C1 segment of cervical spinal cord (tissue), 14 donors: ENCODE measurements at places on chromosomes 3 and 15.

GRCh38 chr3:22010997-22011396 lies 260.0 kb upstream of the ZNF385D start:
- DNase-seq = no peak

DNA sequence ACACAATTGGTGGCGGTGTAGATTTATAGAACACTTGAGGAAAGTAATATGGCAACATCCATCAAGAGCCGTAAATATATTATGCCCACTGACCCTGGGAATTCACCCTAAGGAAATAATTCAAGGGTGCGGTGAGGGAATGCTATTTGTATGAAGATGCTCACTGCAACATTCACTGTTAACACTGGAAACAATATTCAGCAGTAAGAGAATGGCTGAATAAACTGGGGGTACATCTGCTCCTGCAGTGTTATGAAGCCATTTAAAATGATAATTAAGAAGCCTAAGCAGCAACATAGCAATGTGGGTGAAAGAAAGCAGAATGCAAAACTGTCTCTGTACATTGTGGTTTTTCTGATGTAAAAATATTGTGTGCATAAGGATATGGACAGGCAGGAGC lies 87.6 kb downstream of the RAB11A start:
- DNase-seq = no peak

GRCh38 chr3:43872901-43873300 lies 182.2 kb downstream of the ABHD5 start:
- DNase-seq = no peak

DNA sequence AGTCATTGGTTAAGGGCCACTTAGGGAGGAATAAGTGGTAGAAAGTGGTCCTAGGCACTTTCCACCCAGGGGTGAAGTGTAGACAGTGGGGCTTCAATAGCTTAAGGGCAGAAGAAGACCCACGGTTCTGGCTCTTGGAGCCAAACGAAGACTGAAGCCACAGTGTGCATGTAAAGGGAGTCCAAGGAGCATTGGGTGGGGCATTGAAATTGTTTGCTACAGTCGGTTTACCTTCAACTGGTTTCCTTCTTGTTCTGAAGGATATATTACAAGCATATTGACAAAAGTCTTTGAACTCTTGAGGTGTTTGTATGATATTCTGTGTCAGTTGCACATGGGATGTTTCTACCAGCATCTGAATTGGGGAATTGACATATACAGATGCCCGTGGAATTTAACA lies 166.5 kb upstream of the CTDSPL start:
- DNase-seq = no peak

GRCh38 chr15:28900041-28900891 lies 14.5 kb downstream of the APBA2 start:
- DNase-seq = no peak

- DNase-seq = no peak
These were observed 314.1 kb upstream of the TRIM42 start for GRCh38 chr3:140363801-140364200.

DNA sequence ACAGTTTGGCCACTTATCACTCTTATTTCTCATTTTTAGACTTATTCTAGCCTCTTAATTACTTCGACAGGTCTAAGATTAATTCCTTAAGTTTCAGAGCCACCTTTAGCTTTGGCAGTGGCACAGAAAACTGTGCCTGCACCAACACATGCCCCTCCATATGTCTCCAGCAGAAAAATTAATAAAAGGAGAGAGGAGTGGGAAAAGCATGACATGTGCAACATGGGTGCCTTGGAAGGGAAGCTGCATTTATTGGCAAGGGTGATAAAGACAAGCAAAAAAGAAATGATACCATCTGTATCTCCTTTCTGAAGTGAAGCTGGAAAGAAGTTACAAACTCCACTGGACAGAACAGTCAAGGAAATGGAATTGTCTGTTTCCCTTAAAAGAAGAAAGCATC lies 121.7 kb upstream of the CFAP20DC start:
- DNase-seq = no peak

DNA sequence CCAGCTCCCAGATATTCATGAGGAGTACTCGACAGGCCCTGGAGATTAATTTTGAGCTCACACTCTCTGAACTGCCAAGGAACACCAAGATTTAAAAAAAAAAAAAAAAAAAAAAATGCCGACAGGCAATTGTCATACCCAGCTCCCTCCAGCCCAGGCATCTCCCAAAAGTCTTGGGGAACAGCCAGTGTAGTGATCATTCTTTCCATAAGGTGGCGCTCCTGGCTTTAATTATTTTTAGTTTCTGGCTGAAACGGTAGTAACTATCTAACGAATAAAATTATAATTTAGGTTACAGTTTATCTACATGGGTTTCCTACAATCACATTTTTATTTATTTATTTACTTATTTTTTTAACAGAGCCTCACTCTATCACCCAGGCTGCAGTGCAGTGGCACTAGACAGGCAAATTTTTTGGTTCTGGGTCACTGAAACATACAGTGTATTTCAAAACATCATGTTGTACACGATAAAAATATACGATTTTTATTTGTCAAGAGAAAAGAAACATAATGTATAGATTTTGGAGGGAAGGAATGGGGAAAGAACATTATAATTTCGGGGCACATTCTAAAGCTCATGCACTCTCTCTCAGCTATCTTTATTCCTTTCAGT lies 157.3 kb downstream of the ADAMTS9 start:
- no peak for DNase-seq

DNA sequence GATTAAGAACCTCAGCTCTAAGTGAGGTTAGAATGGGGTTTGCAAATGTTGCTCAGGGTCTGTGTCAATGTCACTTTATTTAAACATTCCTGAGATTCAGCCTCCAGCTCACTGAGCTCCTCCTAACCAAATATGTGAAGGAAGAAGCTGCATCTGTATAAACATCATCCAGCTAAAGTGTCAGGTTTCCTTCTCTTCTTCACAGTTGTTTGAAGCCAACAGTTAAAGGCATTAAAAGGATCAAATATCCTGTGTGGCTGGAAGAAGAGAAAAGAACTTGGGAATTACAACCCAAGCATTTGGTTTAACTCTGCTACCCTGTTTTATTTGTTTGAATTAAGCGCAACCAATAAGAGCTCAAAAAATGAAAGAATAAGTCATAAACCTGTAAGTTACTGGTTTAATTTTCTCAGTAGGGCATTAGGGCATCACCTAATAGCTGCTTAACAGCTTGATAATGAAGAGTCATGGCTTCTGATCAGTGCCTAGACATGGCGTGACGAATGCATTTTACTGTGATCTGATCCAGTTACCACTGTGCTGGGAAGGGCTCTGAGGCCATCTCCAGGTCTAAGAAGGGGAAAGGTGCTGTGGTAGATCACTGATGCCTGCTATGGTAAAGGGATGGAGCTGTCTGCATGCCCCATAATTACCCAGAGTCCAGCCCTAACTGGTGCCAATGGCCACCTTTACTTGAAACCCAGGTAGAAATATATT lies 165.7 kb upstream of the TSC22D2 start:
- no peak for DNase-seq

DNA sequence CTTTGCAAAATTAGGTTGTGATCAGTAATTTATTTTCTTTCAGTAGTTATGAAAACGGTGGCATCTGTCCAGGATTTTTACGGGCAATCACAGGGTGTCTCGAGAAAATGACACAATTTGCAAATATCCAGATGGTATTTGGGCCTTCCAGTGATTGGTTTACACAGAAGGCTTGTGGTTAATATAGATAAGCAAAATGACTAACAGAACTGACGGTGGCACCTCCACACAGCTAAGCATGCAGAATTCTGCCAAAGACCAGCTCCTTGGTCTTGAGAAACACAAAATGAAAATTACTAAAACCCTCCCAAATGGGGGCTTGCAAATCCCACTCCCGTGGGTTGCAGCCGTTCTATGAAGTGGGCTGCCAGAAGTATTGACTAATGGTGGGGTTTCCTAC lies 5.5 kb downstream of the ARHGEF3 start:
- no peak for DNase-seq

DNA sequence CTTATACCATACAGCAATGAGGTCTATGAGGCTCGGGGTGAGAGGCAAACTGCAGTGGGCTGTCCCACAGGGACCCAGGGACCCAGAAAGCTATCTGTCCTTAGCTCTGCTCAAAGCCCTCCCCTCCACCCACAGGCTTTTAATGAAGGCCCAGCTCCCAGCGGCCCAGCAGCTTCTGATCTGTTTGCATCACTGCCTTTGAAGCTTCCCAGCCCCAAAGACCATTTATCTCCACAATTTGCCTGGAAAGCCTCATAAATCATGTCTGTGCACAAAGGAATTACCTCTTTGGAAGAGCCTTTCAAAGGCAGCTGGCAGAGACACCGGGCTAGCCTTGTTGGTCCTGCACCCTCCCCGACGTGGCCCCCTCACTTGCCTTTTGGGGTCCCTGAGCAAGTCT lies 123.9 kb downstream of the RAB11A start:
- no peak for DNase-seq

DNA sequence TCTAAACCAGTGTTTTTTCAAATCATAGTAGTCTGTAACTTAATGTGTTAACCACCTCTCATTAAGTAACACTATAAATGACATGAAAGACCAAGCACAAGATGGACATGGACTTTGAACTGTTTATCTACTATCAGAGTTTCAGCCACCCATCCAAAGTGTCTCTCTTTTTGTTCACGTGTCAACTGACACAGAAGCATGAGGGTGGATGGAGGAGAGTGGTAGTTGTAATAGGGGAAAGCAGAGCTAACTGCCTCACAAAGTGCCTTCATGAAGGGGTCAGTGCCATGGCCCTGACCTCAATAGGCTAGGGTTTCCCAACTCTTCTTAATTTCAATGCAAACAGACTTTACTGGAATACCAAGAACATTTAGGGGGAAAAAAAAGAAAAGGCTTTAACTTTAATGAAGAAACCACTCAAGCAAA lies 32.1 kb upstream of the TRPM7 start:
- DNase-seq = no peak

GRCh38 chr3:52333869-52334557 lies 17.9 kb downstream of the DNAH1 start:
- no peak for DNase-seq

DNA sequence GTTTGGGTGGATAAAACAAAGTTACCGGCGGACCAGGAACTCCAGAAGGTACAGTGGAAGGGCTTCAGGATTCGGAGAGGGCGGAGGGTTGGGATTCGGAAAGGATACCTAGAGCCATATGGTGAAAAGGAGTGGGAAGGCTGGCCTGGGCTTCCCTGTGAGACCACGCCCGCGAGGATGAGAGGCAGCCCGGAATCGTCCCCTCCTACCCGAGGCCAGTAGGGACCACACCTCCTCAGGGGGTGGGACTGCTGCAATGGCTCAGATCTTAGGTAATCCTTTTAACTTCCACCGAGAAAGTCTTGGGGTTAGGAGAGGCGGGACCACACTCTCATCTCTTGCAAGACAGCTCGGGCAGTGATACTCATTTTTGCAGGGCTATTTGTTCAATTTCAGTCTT lies 511.3 kb downstream of the OCA2 start:
- no peak for DNase-seq
